ENCODE measurements at places on chromosomes 12 and 14.

DNA sequence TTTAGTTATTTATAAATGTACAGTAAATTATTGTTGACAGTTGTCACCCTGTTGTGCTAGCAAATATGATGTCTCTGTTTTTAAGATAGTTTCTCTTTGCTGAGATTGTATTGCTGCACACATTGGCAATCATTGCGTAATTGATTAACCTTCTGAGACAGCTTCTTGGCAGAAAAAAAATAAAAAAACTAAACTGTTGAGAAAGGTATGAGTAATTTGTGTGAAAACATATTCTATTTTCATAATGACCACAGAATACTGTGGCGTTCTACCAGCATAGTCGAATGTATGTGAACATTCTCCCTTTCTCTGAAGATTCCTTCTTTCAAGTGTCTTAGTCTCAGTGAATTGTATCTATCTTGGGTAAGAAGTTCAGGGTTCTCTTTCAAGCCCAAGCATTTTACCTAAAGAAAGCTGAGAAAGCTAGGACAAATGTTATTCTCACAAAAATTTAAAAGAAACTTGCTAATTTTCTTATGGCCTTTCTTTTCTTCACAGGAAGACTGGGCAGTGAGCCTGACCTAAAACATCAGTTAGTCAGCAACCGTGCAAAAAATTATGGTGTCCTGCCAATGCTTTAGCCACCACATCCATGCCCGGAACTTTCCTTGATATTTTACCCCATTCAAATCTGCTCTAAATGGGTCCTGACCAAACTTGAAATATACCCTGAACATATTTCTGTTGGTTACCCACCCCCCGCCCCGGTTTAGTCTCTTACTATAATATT is 69.0 kb upstream of the REP15 start:
- DNase-seq: no peak

GRCh38 chr14:68293404-68293803 is 473.8 kb downstream of the RAD51B start:
- DNase-seq: no peak

DNA sequence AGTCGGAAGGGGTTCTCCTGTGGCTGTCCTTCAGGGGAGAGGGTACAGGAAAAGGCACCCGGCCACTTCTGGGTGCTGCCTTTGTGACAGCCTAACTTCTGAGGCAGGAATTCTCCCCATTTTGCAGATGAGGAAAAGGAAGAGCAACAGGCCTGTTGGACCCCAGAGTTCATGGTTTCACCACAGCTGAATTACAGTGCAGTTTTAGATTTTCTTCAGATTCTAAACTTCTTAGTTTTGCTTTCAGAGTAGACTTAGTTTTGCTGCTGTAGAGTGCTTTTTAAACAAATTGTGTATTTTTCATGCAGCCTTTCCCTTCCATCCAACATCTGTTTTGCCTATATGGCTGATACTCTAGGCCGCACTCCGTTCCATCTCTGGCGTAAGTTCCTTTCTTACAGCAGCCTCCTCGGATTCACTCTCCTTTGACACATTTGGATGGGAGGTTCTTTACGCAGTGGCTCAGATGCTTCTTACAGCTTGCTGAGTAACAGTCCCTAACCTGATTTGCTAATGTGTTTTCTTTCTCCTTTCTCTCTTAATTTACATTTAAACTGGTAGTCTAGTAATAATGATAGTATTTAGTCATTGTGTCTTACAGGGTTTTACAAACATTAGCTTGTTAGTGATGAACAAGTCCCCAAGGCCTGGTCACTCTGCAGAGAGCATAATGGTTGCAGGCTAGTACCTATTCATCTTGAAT is 7.8 kb downstream of the TRAF3 start:
- no peak for DNase-seq

GRCh38 chr14:100025111-100025510 is 40.1 kb upstream of the EVL start:
- DNase-seq: peak; percentile 8

DNA sequence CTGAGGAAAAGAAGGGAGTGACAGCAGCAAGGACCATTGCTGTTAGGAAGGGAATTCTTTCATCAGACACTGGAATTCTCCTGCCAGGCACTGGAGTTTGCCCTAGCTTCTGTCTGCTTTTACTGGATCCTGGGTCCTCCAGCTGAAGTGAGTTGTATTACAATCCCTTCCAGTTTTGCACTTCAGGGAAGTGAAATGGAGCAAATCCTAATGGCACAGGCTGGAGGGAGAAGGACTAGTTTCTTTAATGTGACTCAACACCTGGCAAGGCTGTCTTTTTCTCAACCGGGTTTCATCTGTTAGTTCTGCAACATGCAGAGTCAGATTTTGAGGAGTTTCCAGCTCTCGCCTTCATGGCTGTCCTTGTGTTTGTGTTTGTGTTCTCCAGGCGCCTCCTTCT is 45.8 kb downstream of the ETV6 start:
- DNase-seq: no peak

Measured in stimulated activated CD4-positive, alpha-beta T cell treated with anti-CD3 and anti-CD28 coated beads, Interleukin-4, amount 100 ng/mL, for 48 hours (primary cell).